ENCODE measurements at places on chromosomes 5 and 9. TPM values are rescaled to one million over a fixed set of nuclear protein-coding genes. Genes with fewer than 3 reads are reported as not detected.

DNA sequence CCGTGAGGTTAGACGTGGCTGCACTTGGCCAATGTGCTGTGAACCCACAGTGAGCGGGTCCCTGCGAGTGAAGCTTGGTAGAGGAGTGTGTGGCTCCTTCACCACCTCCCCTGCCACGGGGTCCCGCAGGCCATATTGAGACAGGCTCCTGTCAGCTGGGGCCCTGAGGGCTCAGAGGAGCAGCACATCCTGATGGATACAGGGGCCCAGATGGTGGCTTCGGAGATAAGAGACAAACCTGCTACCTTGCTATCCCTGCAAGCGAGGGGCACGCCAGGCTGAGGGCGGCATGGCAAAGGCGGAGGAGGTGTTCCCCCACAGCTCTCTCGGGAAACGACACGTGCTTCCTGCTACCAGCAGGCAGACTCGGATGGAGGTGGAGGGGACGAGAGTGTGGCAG is 33.1 kb downstream of the SLC6A3 start:
- DNase-seq = no peak

STC2 gene
- 0.31 TPM for total RNA-seq

OR1Q1 gene
- not detected for total RNA-seq

DNA sequence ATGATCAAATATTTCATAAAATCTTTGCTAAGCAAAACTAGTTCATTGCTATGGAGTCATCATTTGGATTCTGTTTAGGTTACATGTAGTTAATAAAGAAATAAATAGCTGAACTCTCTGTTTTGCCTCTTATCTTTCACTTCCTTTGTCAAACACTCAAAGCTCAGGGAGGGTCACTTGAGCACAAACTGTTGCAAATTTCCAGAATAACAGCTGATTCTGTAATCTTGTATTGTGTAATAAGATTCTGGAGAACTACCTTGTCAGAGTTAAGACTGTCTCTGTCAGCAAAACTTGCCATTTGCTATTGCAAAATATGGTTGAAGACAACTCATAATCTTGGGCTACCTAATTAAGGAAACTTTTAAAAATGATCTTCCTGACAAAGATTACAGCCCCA is 182.0 kb upstream of the MOCS2 start:
- DNase-seq = no peak

GRCh38 chr9:123335193-123335985 is 20.6 kb upstream of the CRB2 start:
- DNase-seq = peak; percentile 55

RNF208 gene
- 1.4 TPM for total RNA-seq

TMEM252 gene
- total RNA-seq = not detected

DNA sequence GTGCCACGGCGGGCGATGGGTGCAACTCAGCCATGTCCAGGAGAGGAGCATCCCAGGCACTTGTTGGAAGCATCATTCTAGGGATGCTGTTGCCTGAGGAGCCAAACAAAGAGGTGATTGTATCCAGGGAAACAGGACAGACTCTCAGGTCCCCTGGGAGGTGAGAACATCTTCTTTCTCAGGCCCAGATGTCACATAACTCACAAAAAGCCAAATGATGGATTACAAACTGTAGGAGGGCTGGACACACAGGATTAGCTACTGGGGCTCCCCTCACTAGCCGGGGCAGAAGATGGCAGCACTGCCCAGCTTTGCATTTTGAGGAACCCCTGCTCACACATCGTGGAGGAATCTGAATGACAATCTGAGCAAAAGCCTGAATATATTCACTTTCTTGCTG is 64.7 kb upstream of the NFIL3 start:
- no peak for DNase-seq

DNA sequence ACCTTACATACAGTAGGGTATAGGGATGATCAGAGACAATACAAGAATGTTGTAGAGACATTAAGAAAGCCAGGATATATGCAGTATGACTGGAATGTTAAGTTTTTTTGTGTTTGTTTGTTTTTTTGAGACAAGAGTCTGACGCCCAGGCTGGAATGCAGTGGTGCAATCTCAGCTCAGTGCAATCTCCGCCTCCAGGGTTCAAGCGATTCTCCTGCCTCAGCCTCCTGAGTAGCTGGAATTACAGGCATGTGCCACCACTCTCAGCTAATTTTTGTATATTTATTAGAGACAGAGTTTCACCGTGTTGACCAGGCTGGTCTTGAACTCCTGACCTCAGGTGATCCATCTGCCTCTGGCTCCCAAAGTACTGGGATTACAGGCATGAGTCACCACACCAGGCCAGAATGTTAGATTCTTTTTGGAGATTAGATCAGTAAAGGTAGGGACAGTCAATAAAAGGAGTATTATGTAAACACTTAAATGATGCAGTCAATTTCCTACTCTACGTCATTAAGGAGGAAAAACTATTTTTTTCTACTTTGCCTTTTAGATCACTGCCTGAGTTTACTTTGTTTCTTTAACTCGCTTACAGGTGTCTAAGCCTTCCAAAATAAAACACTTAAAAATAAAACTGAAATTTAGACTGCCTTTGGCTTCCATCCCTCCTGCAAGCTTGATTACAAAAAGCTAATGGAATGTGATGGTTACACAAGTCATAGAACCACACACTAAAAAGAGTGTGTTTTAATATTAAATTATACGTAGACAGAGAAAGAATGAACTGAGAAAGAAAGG is 6.8 kb upstream of the HNRNPA0 start:
- no peak for DNase-seq
